ENCODE measurements at places on chromosomes 3 and 15.

GRCh38 chr3:67077656-67078055, 79.5 kb downstream of the KBTBD8 start:
- DNase-seq: no peak

DNA sequence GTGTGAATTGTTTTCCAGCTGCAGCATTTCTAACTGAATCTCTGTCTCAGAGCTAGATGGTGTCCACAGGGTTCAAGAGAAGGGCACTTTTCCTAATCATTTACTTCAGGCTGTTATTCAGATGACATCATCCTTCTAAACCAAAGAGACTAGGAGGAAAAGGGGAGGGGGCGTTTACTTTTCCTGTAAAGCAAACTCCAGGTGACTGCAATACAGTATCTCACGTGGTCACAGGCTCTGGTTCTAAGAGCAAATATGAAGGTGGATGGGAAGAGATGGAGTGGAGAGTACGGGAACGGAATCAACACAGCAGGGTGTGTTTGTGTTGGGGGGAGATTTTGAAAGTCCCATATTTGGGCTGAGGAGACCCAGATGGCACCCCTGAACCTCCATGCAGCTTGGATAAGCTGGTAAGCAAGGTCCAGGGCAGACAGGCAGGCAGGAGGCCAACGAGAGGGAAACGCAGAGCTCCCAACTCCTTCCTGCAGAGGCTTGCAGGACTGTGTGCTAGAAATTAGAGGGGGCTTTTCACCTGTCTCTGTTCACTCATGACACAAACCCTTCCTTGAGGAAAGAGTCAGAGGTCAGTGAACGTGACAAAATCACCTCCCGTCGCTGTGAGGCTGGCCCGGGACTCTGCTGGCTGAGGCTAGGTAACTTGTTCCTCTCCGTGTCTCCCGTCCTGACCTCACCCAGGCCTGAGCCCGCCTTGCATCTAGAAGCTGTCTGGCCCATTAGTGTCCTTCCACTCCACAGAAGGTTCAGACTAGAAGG, 151.2 kb downstream of the OPA1 start:
- DNase-seq: no peak

GRCh38 chr15:74196175-74196574, 6.4 kb downstream of the STRA6 start:
- no peak for DNase-seq

GRCh38 chr15:93180656-93181055, 91.6 kb upstream of the RGMA start:
- DNase-seq: no peak

- no peak for DNase-seq
Observed at GRCh38 chr3:193680220-193680619, 87.2 kb downstream of the OPA1 start.

GRCh38 chr15:69661871-69662644, 209.4 kb downstream of the RPLP1 start:
- no peak for DNase-seq

- peak; percentile 6 for DNase-seq
Observed at GRCh38 chr3:59809710-59810444, 760.1 kb upstream of the CFAP20DC start.

- no peak for DNase-seq
Observed at GRCh38 chr3:123783050-123783689, 101.0 kb downstream of the MYLK start.

DNA sequence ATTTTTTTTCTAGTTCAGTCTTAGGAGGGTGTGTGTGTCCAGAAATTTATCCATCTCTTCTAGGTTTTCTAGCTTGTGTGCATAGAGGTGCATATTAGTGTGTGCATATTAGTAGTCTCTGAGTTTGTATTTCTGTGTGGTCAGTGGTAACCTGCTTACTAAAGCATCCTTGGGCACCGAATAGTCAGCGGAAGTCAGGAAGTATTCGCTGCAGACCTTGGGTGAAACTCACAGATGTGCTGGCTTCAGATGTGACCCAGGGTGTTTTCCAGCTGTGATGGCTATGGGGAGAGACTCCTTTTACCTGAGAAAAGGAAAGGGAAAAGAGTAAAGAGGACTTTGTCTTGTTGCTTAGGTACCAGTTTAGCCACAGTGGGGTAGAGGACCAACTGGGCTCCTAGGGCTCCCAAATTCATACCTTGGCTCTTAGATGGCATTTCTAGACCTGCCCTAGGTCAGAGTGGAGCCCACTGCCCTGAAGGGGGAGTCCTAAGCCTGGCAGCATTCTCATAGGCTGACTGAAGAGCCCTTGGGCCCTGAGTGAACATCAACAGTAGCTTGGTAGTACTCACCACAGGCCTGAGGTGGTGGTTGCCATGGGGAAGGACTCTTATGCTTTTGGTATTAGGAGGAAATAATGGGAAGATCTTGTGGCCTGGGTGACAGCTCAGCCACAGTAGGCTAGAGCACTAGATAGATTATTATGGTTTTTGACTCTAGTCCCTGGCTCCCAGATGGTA, 286.0 kb upstream of the ZPLD1 start:
- no peak for DNase-seq

- no peak for DNase-seq
Observed at GRCh38 chr3:185930393-185931107, 7.3 kb downstream of the TRA2B start.

DNA sequence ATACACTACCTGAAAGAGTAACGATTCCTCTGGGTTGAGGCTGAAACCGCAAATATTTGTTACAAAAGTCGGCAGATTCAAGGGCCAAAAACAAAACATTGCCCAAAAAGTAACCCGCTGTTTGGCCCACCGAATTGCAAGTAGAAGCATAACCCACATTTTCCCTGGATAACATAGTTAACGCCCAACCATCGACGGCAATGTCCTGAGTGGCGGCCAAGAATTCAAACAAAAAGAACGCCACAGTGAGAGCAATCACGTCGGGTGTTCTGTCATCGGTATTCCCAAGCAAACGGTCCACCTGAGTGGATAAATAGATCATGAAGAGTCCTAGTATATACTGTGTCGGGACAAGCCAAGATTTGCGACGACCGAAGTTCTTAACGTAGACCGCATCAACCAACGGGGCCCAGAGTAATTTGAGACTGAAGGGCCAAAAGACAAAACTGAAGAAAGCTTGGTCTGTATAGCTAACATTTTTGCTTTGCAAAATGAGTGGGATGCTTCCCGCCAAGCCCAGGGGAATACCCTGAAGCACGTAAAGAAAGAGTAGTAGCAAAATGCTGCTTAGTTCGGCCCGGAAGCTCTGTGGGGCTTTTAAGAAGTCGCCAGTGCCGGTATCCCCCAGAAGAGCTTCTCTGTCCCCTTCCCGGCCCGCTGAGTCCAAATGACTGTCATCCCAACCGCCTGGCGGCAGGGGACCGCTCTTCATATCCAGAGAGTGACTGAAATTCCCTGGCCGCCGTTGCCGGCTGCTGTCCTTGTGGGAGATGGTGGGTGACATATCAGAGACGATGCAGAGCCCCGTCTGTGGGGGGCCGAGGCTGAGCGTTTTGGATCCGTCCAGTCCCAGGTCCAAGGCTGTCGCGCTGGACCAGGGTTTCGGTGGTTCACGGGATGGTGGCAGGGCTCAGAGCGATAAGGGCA, 750 bp downstream of the SLC33A1 start:
- DNase-seq: no peak

- DNase-seq: no peak
Observed at GRCh38 chr3:134009345-134010000, 20.3 kb downstream of the SLCO2A1 start.

DNA sequence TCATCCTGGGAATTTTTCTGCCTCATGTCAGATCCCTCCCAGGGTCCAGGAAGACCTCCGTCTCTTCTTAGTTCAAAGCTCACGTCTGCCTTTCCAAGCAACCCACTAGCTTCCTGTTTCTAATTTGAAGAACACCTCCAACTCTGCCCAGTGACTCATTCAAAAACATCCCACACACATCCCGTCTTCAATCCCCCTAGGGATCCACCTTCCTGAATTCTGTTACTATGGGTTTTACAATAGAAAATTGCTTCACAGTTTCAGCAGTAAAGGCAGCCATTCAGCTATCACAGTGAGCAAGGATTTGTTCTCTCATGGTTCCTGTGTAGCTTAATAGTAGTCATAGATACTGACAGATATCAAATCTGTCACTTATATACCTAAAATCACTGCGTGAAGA, 308.3 kb upstream of the CCDC54 start:
- DNase-seq: no peak

GRCh38 chr15:34047893-34048775, 9.1 kb upstream of the AVEN start:
- DNase-seq: no peak

GRCh38 chr15:34147371-34148140, 45.7 kb downstream of the PGBD4 start:
- DNase-seq: no peak

DNA sequence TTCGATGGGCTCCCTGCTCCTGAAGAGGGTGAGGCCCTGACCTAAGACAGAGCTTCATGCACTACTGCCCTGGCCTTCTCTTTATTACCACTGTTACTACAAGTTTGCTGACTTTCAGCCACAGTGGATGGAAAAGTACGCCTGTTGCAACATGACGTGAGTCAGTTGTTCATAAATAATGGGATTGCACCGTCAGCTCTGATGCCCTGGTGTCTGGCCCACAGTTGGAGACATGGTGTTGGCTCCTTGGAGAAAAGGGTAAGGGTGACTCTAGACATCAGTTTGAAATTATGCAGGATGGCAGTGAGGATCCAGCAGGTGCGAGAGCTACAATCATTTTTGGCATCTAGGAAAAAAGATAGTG, 5.5 kb downstream of the PAQR5 start:
- DNase-seq: no peak

DNA sequence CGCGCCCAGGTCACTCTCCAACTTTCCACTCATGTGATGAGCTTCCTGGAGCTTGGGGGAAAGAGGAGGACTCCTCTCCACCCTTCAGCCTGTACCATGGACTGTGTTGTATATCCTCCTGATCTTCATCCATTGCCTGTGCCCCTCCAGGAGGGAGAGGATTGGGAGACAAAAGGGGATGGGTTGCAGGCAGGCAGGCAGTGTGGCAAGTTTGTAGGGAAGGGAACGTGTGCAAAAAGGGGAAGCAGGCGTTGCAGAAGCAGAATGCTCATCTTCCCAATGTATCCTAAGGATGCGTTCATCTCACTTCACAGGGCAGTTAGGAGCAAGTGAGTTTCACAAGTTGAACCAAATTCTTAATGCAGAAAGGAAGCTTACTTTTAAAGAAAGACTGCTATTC, 28.1 kb upstream of the GHSR start:
- no peak for DNase-seq

DNA sequence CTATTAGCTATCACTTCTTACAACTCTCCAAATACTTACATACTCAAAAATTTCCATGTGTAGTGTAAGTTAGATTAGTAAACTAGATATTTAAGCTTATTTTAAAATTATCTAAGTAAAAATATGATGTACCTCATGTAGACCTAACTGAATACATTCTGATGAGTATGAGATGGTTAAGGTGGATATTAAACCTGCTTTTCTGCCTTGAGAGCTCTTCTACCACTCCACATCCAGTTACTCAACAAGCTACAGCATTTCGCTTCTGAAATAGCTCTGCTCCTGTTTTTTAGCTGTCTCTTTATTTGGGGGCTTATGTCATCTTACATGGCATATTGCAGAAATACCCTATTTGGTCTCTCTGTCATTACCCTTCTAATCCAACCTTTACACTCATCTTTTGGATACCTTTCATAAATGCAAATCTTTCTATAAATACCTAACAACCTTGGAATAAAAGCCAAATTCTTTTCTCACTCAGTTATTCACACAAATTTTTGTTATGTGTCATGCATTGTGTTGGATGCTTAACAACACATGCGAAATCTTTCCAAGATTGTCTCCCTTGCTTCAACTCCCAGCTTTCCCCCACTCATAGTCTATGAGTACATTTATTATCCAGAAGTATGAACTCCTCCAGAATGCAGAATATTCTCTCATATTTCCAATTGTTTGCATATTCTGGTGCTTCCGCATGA, 92.0 kb downstream of the ALCAM start:
- no peak for DNase-seq

DNA sequence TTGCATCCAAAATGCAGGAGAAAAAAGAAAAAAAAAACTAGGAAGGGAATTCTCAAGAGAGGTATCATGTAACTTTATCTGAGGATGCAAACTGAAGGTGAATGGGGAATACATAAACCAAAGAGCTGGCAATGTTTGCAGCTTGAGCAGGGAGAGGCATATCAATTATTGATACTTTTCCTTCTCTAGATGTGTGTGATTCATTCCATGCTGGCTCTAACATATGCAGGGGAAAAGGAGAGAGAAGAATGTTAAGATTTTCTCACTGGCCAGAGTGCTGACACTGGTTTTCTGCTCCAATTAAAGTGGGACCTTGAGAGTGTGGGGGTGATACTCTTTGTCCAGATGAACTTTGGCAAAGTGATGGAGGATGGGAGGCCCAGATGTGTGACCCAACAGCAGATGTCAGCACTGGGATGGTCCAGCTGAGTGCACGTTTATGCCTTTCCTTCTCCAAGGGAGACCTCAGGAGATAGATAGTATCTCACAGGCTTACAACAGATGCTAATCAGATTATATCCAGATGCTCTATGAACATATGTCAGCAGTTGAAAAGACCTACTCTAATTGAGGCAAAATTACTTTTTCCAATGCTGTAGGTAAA, 50.0 kb upstream of the PSMD6 start:
- no peak for DNase-seq

GRCh38 chr3:181637056-181637455, 74.7 kb upstream of the SOX2 start:
- DNase-seq: no peak

DNA sequence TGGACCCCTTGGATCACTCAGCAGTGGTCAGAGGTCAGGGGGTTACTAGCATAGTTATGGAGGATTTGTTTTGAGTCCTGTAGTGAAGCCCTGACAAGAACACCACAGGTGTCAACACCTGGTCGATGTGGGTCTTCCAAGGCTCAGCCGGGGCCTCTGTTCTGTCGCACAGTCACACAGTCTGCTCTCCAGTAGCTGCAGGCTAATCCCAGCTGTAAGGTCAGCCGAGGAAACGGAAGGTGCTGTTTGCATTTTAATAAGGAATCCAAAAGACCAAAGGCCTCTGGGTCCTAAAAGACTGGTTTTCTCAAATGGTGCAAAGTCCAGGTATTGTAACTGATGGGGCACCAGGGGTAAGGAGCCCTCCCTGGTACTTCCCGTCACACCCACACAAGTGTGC, 71.7 kb downstream of the RPLP1 start:
- no peak for DNase-seq

GRCh38 chr15:58676766-58677165, 72.7 kb downstream of the ADAM10 start:
- no peak for DNase-seq

GRCh38 chr3:65322910-65323309, 635.1 kb upstream of the ADAMTS9 start:
- no peak for DNase-seq

DNA sequence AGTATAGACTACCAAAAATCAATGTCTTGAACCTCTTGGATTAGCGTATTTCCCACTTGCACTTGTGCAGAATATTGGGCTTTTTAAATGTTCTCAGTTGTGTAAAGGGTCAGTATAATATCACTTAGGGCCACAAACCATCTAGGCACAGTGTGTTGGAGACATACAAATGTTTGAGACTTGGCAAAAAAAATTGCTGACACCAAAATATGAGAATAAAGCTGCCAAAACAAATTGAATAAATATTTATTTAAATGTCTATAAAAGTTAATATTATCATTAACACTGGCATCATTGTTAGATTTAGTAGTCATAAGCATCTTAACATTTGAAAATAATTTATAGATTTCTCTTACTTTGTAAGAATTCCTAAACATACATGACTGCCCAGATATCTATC, 30.9 kb upstream of the MLF1 start:
- DNase-seq: no peak

GRCh38 chr15:63186065-63186464, 3.3 kb upstream of the RAB8B start:
- DNase-seq: no peak

Measured in GM19239 (cell line).